ENCODE measurements at places on chromosomes 5 and 9.

DNA sequence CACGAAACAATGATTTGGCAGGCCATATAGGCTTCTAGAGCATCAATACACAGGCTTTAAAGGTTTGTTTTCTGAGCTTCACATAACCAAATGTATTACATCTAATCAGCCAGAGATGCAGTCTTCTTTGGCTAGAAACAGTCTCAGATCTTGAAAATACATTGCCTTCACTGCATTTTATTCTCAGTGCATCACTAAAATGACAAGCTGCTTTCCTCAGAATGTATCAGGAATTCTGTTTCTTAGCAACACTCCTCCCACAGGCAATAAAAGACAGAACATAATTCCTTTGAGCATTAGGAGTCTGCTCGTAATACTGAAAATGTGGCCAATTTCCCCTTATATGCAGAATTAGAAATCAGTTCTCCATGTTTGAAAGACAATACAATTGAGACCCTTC lies 36.9 kb downstream of the FEM1C start:
- no peak for DNase-seq

- DNase-seq: no peak
Measured at GRCh38 chr5:111635916-111636570, 121.0 kb downstream of the NREP start.

DNA sequence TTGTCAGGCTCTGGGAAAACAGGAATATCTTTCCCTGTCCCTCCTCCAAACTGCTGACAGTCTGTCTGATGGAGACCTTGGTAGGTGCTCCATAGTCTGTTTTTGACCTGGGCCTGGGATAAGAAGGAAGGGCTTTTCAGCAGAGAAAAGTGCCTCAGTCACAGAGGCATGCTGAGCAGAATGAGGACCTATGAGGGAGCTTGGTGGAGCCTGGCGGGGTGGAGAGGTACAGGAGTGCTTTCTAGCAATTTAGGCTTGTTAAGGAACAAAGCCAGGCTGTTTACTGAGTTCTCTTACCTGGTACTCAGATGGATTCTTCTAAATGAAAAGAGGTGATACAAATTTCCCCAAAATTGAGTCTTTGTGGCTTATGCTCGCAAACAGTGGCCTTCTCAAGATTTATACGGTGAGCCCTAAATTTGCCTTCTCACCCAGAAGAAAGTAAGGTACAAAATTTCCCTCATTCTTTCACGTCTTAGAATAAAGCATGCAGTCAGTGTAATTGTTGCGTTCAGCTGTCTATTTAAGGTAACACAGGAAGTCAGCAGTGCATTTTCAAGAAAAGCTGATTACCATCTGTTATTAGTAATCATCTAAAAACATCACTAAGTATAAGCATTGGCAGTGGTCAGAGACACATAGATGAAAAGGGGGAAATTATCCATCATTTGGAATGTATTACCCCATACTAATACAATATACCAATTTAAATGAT lies 28.6 kb upstream of the IL13 start:
- no peak for DNase-seq

- DNase-seq: no peak
Measured at GRCh38 chr5:175895686-175896102, 24.3 kb downstream of the CPLX2 start.

- no peak for DNase-seq
Measured at GRCh38 chr5:94217216-94217615, 401.2 kb downstream of the KIAA0825 start.

GRCh38 chr9:34098307-34098706 lies 28.2 kb downstream of the DCAF12 start:
- no peak for DNase-seq

DNA sequence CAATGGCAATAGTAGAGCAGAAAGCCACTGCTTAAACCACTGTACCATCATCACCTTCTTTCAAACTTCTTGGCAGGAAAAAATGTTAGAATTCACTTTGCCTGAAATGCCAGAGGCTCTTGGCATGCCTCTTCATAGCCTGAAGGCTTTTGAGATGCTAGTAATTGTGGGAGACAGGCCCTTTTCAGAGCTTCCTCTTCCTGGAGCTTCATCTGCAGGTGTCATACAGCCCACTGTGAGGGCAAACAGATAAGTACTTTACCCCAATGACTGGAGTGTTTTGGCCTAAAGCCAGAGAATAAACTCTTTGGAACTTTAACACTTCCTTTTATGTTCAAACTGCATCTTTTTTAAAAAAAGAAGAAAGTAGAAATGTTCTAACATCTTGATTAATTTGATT lies 81.3 kb upstream of the TMEM171 start:
- peak; percentile 15 for DNase-seq

DNA sequence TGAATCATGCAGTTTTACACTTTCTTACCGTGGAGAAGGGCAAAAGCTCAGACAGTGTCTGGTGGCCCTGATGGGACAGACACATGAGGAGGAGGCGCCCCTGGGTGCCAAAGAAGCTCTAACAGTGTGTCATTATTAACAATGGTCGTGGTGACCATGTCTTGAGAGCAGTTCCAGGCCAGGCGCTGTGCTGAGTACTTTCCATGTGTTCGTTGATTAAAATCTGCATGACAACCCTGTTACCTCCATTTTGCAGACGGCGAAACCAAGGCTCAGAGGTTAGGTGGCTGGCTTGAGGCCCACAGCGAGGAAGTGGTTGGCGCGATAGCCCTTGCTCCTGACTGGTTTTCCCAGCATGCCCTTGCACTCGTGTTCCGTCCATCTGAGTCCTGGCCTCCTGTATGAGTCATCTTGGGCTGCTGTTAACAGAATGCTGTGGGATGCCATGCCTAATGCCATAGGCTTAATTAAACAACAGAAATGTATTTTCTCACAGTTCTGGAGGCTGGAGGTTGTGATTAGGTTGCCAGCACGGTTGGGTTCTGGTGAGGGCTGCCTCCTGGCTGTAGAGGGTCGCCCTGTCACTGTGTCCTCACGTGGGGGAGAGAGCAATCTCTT lies 92.0 kb downstream of the AMBP start:
- DNase-seq: peak; percentile 55

- DNase-seq: no peak
Measured at GRCh38 chr5:71600783-71601182, 13.6 kb downstream of the MCCC2 start.

DNA sequence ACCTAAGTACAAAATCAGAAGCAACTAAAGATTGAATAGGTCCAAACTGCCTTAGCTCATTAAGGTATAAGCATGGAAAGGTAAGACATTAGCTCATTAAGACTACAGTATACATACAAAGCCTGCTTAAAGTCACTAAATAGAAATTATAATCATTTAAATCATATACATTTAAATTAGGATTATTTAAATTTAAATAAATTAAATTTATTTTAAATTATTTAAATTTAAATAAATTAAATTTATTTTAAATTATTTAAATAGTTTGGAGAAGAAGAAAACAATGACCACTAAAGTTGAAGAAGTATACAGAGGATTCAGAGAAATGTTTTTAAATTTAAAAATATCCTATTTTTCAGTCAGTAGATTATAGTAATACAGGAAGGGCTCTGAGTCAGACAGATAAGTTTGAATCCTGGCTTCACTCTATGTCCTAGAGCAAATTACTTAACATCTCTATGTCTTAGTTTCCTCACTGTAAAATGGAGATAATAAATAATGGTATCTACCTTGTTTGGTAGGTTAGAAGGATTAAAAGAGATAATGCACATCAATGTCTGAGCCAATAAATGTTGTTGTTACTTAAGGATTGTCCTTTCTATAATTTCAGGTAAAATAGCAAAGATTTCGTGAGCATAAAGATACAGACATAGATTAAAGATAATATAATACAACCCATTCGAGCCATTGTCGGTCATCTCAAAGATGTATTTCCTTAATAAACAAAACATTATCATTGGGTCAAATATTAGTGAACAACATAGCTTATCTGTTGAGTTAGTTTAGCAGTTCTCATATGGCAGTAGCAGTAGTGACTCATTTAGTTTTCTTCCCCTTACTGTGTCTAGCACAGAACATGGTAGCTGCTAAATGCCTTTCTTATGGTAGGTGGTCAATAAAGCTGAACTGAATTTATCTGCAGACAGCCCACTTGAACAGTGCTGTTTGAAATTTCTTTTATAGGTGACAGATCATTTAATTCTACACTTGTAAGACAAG lies 100.6 kb downstream of the KIAA0825 start:
- DNase-seq: no peak

DNA sequence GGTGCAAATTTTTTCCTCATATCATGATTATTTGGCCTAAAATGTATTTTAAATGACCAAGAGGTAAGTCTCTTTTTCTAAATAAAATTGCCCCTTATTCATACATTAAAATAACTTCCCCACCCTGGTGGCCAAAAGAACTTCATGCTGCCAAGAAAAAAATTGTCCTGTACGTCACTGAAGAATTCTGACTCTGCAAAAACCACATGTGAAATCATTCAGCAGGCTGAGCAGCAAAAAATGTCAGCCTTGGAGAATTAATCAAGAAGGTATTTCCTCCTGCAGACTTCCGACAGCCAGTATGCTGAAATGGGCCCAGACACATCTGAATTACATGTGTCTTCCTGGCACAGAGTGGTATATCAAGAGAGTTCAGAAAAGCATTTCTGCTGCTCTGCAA lies 94.6 kb upstream of the HMHB1 start:
- peak; percentile 68 for DNase-seq

GRCh38 chr9:28318515-28318914 lies 745.2 kb upstream of the C9orf72 start:
- DNase-seq: no peak

DNA sequence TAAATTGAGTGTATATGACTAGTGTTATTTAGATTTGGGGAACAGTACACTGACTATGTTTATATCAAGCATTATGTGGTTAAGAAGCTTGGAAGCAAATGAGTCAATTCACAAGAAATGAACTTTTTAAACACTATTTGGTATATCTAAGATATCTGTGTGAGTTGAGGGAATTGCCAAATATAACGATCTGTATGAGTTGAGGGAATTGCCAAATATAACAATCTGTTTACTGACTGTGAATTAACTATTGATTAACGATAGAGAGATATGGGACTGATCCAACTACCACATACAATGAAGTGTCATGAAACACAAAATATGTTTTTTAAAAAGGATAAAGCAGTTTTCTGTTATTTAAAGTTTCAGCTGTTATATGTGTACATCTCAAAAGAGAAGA lies 301.4 kb downstream of the TENT4A start:
- DNase-seq: no peak

GRCh38 chr5:10289353-10289752 lies 18.3 kb downstream of the CMBL start:
- no peak for DNase-seq

- DNase-seq: no peak
Measured at GRCh38 chr9:89225587-89225986, 47.0 kb upstream of the SHC3 start.

DNA sequence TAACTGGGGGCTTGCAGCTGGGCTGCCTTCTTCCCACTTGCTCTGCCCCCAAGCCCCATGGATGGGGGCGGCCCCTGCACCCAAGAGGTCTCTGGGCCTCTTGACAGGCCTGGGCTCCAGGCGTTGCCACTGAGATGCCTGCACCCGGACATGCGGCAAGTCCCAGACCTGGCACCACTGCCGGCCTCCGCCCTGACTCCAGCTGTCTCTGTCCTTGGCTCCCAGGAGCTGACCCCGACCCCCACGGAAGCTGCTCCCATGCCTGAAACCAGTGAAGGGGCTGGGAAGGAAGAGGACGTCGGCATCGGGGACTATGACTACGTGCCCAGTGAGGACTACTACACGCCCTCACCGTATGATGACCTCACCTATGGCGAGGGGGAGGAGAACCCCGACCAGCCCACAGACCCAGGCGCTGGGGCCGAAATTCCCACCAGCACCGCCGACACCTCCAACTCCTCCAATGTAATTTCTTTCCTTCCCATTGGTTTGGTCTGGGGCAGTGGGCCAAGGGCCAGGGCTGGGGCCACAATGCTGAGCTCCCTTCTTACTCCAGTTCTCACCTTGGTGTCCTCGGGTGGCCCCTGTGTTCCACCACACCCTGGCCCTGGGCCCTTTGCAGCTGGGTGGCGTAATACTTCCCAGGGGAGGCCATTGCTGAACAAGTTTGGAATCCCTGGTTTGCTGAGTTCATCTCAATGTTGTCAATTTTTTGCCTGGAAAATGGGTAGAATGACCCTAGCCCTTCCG lies 88.6 kb downstream of the COL5A1 start:
- no peak for DNase-seq

DNA sequence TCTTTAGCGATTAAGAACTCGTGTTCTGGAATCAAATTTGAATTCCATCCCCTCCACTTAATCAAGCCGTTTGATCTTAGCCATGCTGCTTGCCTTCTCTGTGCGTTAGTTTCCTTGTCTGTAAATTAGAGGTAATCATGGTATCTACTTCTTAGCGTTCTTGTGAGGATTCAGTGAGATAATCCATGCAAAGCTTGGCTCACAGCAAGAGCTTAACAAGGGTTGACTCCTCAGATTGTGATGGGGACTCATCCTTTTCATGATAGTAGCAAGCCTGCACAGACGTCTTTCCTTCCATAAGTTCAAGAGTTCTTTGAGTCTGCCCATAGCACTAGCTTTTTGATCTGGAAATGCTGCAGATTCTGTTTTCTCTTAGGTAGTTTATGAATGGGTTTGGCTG lies 72.8 kb downstream of the TRIO start:
- DNase-seq: no peak

DNA sequence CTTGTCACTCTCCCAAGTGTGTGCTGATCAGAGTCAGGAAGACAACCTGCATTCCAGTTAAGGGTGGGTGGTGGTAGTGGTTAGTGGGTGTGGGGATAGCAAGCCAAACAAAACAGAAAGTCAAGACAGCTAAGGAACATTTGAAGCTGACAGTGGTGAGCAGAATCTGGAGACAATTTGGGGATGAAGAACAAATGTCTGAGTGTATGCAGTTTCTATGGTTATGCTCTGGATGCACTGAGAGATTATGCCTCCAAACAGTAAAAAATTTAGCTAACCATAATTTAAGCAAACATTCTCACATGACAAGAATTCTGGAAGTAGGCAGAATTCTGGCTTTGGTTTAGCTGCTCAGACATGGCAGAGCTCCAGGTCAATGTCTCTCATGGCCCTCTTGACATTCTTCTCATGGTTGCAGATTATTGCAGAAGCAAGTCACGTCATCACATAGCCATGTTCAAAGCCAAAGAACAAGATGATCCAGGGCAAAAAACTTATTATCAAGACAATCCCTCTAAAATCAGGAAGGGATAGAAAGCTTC lies 148.7 kb downstream of the LURAP1L start:
- DNase-seq: no peak

Measured in A172 (cell line).